Heart right ventricle (tissue), 16 donors: ENCODE measurements at places on chromosomes 16 and 17. TPM values are rescaled to one million over a fixed set of nuclear protein-coding genes. Genes with fewer than 3 reads are reported as not detected.
A peak's percentile ranks its signal among the peaks of the same experiment; 100 is the strongest.

DNA sequence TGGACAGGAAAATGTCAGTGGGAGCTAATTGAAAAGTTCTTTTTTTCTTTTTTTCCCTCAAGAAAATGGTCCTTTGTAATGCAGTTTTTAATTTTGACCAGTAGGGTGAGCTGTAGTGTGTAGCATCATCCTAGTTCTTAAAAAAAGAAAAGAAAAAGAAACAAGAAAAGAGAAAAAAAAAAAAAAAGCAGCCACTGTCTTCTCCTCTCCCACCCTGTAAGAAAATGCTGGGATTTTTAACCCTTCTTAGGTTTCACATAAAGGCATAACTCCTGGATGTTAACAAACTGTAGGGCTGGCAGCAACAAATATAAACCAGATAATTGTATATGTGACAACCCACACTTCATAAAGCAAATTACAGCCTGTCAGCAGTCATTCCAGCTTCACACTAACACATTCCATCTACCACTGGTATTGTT lies 78.1 kb downstream of the SKAP1 start:
- DNase-seq: no peak

DNA sequence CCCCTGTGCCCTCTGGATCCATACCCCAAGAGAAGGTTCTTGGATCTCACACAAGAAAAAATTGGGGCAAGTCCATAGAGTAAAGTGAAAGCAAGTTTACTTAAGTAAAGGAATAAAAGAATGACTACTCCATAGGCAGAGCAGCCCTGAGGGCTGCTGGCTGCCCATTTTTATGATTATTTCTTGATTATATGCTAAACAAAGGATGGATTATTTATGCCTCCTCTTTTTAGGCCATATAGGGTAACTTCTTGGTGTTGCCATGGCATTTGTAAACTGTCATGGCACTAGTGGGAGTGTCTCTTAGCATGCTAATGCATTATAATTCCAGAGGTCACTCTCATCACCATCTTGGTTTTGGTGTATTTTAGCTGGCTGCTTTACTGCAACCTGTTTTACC lies 70.8 kb downstream of the NLK start:
- DNase-seq: no peak

DNA sequence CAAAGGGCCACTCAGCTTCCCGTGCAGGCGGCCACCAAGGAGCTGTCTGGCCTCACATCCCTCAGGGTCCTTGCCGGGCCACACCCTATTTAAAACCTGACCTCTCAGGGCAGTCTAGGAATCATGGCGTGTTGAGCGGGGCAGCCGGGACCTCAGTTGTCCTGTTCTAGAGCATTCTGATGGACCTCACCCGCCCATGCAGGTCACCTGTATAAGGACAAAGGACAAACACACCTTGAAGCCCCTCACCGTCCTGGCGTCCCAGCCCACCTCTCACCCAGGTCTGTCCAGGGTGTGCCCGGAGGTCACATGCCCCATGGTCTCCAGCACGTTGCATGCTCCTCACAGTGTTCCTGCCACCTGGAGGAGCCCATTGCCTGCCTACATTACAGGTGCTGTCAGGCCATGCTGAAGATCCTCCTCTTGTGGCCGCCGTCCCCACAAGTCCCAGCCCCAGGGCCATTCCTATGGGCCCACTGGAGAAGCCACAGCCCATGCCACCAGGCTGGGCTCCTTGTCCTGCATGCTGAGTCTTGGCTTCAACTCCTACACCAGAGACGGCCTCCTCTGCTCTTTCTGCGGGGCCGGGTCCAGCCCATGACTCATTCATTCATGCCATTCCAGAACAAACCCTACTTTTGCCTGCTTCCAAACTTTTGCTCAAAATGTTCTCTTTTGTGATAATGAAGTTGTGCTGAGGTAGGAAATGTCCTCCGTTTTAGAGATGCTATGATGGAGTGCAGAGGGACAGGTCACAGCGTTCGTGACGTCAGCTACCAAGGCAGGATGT lies 46.3 kb downstream of the PEMT start:
- no peak for DNase-seq

GRCh38 chr17:47717261-47717697 lies 15.8 kb upstream of the TBX21 start:
- DNase-seq: no peak

GRCh38 chr17:57614742-57615141 lies 130.4 kb downstream of the CCDC182 start:
- no peak for DNase-seq

GRCh38 chr17:21352981-21353265 lies 23.2 kb upstream of the KCNJ12 start:
- no peak for DNase-seq

Gene SLC6A2
- not detected for total RNA-seq

- DNase-seq: no peak
Observed at GRCh38 chr17:79027925-79028491, 4.0 kb downstream of the C1QTNF1 start.

DNA sequence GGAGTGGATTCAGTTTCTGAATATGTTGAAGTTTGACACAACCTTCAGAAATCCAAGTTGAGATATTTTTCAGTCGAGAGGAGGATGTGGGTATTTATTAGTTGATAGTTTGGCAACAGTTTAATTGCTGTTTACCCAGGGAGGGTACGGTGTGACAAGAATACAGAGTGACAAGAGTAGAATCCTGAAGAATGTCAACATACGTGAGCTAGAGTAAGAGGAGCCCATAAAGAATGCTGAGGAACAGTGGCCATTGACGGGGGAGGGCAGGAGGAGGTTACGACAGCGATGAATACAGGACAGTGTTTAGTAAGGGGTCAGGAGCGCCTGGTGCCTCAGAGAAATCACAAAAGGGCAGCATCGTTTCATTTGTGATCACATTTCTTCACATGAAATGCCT lies 76.5 kb downstream of the AATF start:
- DNase-seq: no peak

Gene SMTNL2
- 11.6 TPM for total RNA-seq

DNA sequence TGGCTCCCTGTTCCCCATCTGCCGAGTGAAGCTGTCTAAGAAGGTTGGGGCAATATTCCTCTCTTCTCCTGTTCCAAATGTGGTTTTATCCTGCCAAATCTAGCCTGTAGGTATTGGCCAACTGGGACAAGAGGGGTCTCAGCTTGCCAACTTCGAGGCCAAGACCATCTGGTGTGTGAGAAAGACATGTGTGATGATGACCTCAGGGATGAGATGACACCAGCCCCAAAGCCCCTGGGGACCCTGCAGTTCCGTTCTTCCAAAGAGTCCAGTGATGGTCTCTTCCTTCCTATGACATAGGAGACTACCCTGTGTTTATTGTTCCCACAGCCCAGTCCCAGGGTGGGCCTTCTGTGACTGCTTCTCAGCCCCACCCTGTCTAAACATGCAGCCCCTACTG lies 34.8 kb upstream of the ADAMTS18 start:
- no peak for DNase-seq

Gene PAQR4
- total RNA-seq: 6.0 TPM

DNA sequence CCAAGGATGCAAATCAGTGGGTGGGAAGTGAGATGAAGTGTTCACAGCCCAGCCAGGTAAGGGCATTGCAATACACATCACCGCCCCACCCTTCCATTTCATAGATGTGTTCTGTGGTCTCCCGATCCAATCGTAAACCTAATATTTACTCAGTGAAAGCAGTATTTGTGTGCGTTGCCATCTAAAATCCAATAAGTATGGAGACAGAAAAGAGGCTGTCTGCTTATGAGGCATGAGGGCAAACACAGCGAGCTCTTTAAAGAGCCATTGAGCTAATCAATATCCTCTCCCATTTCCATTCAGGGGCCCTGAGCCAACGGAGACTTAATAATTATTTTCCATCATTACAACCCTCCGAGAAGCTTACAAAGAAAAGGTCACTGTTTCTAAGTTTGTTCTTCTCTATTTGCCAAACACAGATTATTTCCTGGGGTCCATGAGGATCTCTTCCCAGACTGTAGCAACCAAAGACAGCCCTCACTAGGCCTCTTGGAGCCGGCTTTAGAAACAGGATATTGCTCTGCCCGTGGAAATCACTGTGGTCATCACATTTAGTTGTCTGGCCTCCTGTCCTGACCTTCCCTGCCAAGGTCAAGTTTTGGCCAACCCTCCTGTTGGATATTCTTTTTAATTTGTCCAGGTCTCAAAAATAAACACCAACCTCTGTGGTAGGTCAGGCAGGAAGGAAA lies 120.1 kb downstream of the SLC39A11 start:
- DNase-seq: no peak

Gene OTOP3
- total RNA-seq: not detected

DNA sequence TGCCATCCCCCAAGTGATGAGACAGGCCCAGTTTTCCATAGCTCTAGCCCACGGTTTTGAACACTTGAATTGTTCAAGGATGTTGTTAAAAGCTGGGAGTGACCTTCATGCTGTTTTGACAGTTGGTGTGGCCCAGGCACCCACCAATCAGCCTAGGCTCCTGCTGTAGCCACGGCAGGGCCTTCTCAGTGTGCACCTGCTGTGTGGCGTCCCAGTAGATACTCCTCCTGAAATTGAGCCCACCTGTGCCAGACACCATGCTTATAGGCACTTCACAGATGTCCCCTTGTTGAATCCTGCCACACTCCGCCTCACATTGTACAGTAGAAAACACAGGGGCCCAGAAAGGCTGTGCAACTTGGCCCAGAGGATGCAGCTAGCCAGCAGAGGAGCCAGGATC lies 86.4 kb downstream of the SOCS1 start:
- DNase-seq: no peak

Gene DDX52
- 13.8 TPM for total RNA-seq

DNA sequence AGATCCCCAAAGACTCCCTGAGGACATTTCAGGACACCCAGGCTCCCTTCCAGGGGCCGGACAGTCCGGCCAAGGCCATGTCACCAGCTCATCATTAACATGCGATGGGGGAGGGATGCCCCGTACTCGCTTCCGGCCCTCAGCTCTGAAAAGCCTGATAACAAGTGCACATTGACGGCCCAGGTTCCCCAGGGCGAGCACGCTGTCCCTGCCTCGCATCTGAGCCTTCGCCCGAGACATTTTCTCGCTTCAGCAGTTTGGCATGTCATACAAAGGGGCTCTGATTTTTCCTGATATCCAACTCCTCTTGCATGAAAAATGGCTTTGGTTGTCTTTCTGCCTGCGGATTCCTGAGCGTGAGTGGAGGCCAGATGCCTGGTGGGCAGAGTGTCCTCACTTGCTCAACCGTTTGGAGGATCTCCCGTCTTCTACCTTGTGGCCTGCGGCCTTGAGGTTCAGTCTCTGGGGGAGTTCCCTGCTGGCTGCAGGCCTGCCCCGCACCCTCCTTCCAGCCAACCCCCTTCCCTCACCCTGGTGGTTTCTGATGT lies 14.1 kb downstream of the CACNG4 start:
- peak; percentile 77 for DNase-seq

GRCh38 chr16:220021-220420 lies 9.2 kb downstream of the LUC7L start:
- DNase-seq: no peak

GRCh38 chr16:53056392-53056881 lies 1.6 kb downstream of the CHD9 start:
- no peak for DNase-seq

Gene SALL1
- total RNA-seq: 0.99 TPM

GRCh38 chr17:27535975-27536374 lies 79.7 kb downstream of the KSR1 start:
- no peak for DNase-seq

Gene CES3
- 0.77 TPM for total RNA-seq

- DNase-seq: peak; percentile 87
Observed at GRCh38 chr16:66608241-66609138, 4.0 kb downstream of the CMTM3 start.

GRCh38 chr17:5437721-5438317 lies 1.1 kb downstream of the C1QBP start:
- no peak for DNase-seq

Gene KIF2B
- total RNA-seq: not detected

Gene G6PC1
- total RNA-seq: not detected

GRCh38 chr17:7977805-7978204 lies 24.6 kb upstream of the GUCY2D start:
- DNase-seq: no peak

DNA sequence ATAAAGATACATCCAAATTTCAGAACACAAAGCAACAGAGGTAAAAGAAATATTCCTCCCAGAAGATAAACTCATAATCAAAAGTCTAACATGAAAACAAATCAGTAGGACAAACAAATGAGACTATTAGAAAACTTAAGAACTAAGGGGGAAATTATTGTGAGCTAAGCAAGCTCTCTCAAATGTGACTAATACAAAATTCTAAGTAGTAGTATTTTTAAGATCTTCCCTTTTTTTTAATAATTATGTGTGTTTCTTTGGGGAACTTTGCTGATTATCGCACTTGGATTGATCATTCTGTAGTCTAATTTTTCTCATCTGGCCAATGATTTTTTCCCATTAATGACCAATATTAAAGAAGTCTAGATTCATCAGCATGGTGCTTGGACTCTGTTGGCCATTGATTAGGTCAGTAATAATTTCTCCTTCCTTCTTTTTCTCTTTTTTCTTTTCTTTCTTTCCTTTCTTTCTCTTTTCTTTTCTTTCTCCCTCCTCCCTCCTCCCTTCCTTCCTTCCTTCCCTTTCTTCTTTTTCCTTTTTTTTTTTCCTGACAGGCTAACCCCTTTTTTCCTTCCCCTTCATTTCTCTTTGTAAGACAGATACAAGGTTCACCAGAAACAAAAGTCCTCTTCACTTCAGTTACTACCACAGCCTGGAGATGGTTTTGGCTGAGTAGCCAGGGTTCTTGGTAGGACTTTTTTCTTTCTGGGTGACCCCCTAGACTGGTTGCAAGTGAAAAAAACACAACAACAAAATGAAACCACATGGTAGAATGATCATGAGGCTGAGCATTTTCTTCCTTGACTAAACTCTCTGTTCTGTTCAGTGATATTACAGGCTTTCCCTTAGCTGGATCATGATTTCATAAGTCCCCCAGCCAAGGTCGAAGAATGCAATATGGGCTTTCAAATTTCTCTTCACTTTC lies 2.9 kb upstream of the ABCA6 start:
- DNase-seq: no peak

DNA sequence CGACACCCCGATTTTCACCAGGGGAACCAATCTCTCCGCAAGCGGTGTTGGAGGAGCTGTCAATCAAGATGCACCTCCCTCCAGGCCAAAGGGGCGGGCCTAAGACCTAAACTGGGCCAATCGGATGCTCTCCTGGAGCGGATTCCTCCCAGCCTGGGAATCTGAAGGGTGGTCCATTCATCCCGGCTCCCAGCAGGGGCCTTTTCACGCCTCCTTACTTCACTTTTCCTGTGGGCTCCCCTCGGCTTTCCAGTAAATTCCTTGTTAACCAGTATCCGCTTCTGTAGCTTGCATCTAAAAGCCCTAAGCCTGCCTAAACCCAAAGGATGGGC lies 17.1 kb downstream of the C16orf74 start:
- no peak for DNase-seq
